ENCODE measurements at places on chromosomes 12 and 14. TPM values are rescaled to one million over a fixed set of nuclear protein-coding genes. Genes with fewer than 3 reads are reported as not detected.

BLTP3B gene
- 39.4 TPM for total RNA-seq

RPL36AL gene
- total RNA-seq = 185 TPM

OTX2 gene
- not detected for total RNA-seq

NXPH4 gene
- total RNA-seq = 6.3 TPM

KRT71 gene
- total RNA-seq = not detected

PRICKLE1 gene
- total RNA-seq = 61.4 TPM

ACOT6 gene
- not detected for total RNA-seq

ANKLE2 gene
- 21.2 TPM for total RNA-seq
